Kasumi-1 (cell line): ENCODE measurements at places on chromosomes 11 and 22.

GRCh38 chr11:67416416-67417335 lies 1.2 kb downstream of the CARNS1 start:
- DNase-seq, result no peak

GRCh38 chr11:104522650-104523049 lies 358.7 kb upstream of the PDGFD start:
- DNase-seq, result no peak

- DNase-seq, result no peak
These were observed 10.6 kb upstream of the CDC42EP1 start for GRCh38 chr22:37549704-37550059.

GRCh38 chr11:26626346-26626745 lies 54.3 kb upstream of the MUC15 start:
- no peak for DNase-seq

DNA sequence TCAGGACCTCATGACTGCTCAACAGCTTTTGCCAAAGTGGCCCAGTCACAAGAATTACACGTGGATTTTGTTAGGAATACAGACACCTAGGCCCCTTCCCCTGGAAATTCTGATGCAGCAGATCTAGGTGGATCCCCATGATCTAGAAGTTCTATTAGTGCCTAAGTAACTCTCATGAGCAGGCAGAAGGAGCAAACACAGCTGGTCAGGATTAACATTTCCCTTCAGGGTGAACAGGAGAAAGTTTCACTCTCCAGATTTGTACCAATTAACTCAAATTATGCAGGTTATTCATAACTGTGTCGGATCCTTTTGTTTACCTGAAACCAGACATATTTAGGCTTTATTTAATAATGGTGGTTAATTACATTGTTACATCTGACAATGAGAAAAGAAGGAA lies 593.4 kb upstream of the ARHGAP42 start:
- no peak for DNase-seq

DNA sequence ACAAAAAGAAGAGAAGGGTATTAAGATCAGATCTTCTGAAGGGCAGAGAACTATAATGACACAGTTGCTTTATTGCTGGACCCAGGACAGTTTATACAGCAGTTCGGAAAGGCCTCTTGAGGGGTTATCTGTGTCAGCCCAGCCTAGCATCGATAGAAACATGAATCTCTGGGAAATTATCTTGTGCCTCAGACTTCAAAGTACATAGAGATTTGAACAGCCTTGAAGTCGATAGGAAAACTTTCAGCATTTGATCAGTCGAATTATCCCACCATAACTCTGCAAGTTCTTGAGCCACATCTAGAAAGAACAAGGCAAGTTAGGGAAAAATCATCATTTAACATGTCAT lies 2.5 kb upstream of the LMO2 start:
- DNase-seq, result no peak

DNA sequence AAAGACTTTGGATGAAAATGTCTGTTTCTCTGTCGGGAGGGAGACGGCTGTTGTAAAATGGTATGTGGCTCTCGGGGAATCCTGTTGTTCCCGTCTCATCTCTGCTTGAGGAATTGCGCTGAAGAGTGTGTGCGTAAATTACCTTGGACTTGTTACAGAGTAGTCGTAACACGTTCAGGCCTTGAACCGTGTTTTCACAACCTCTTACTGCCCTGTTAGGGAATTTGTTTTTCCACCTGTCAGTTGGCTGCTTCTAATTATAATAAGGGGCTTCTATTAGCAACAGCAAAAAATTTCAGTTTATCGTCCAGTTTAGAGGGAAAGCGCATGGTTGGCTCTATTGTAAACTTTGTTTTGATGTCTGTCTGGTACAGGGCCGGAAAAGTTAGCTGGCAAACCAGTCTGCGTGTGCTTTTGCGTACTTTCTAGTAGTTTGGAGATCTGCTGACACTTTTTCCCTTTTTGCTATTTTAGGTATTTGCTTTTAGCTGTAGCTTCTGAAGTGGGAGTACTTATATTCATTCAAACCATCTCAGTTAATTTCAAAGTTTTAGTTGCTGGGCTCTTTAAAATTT lies 1.5 kb downstream of the HIPK3 start:
- peak; percentile 85 for DNase-seq

- peak; percentile 26 for DNase-seq
These were observed 13.1 kb upstream of the E2F8 start for GRCh38 chr11:19253817-19254216.

DNA sequence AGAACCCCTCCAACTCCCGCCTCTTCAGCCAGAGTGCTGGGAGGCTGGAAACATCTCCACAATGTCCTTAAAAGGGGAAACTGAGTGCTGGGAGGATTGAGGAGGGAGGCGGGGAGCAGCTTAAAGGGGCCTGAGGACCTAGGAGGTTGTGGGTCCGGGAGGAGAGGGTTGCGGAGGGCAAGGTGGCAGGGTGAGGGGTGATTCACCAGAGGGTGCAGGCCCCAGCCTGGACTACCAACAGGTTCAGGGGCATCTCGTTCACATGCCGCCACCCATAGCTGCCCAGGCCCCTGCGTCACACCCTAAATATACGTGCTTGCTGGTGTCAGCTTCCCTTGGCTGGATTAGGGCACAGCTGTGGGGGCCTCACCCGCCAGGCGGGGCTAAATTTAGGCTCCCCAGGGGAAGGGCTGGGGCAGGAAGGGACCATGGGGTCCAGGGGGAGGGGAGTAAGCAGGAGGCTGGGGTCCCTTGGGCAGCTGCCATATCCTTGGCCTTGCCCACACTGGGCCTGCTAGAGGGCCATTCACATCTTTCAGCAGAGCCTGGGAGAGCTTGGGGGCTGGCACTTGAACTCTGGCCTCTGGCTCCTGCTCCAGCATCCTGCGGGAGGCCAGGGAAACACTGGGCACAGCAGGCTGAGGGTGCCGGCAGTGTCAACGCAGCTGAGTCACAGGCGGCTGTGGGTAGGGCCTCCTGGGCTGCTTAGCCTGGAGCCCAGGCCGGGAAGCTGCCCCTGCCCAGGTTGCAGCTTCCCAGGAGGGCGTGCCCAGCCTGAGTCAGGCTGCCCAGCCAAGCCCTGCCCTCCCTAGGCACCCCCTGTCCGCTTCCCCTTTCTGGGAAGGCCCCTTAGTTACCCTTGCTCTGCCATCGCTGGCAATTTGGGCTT lies 1.3 kb downstream of the EHBP1L1 start:
- DNase-seq, result peak; percentile 39

DNA sequence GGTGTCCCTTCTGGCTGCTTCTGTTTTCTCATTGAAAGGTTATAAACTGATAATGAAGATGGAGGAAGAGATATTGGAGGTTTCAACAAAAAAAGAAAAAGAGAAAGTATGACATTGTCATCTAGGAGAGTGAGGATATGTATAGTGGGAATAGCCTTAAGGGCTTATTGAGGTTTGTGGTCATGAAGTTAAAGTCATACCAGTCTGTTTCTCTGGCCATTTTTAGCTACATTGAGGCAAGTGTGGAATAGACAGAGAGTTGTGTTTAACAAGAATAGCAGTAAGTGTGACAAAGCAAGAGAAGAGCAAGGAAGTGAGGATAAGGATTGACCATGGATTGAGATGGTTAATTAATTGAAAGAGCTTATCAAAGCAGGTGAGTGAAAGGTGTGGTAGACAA lies 110.4 kb downstream of the ELP4 start:
- DNase-seq, result no peak

GRCh38 chr11:113618360-113618759 lies 87.7 kb downstream of the TMPRSS5 start:
- DNase-seq, result no peak

DNA sequence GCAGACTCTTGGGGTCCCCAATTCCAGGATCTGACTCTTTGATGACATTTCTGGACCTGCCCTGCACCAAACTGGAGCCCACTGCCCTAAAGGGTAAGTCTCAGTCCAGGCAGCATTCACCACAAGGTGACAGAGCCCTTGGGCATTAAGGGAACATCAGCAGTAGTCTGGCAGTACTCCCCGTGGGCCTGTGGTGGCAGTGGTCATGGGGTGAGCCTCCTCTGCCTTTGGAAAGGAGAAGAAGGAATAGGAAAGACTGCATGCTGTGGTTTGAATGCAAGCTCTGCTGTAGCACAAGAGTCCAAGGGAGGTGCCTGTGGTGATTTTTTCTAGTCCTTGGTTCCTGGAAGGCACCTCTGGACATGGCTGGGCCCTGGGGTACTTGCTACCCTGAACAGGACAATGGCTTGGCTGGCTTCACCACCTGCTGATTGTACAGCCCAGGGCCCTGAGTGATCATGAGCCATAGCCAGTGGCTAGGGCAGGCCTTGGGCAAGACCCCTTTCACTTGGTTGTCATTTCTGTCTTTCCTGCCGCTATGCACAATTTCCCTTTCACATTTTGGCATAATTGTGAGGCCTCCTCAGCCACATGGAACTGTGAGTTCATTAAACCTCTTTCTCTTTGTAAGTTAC lies 160.7 kb upstream of the GRIA4 start:
- no peak for DNase-seq

- no peak for DNase-seq
These were observed 92.0 kb downstream of the CEP164 start for GRCh38 chr11:117419482-117420142.

- DNase-seq, result peak; percentile 97
These were observed 3.0 kb downstream of the RHOG start for GRCh38 chr11:3837793-3838192.

- DNase-seq, result peak; percentile 37
These were observed 88.9 kb downstream of the KCNQ1 start for GRCh38 chr11:2533587-2534133.

DNA sequence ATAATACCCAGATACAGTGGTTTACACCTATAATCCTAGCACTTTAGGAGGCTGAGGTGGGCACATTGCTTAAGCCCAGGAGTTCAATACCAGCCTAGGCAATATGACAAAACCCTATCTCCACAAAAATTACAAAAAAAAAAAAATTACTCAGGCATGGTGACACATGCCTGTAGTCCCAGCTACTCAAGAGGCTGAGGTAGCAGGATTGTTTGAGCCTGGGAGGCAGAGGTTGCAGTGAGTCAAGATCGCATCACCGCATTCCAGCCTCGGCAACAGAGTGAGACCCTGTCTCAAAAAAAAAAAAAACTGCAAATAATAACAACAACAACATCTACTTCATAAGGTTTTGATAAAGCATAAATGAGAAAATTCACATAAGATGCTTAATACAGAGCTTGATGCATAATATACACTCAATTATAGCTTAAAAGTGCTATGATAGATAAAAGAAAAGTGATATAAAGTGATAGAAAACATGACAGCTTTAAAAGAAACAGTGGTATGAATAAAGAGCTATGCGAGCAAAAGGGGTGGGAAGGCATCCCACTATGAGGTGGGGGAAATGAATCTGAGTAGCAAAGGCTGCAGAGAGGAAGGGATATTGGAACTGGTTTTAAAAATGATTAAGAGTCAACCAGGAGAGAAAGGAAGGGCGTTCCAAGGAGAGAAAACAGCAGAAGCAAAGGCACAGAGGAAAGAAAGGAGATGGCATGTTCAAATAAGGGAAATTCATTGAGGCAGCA lies 197.6 kb downstream of the KIF18A start:
- DNase-seq, result no peak

GRCh38 chr22:45263463-45264269 lies 21.1 kb upstream of the UPK3A start:
- DNase-seq, result peak; percentile 61

DNA sequence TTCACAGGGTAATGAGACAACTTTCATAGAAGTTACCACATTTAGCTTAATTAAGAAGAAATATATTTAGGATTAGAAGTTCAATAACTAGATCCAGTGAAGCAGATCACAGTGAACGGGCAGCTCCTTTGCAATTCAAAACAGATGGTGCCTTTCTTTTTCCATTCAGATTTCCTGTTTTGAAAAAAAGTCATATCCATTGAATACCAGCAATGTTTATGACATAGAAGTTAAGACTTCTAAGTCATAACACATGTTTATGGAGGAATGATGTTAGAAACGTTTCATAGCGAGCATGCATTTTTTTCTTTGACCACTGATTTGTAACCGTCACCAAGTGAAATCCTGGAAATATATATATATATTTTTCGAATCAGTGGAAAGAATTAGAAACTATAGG lies 24.7 kb downstream of the LUZP2 start:
- DNase-seq, result no peak

GRCh38 chr11:30172883-30173311 lies 57.9 kb upstream of the FSHB start:
- DNase-seq, result peak; percentile 10

DNA sequence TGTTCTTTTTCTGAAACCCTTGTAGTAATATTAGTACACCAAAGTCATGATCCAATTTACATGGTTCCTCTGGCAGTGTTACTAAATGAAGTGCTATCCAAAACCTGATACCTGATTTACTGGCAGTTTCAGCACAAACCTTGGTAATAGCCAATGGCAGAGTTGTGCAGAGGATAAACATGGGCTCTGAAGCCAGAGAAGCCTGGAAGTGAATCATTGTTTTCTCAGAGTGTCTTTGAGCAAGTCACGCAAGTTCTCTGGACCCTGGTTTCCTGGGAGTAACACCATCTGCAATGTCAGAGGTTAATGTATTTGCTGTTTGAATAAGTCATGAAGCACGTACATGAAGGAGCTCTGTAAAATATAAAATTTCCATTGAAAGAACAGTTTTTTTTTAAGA lies 222.3 kb upstream of the NARS2 start:
- DNase-seq, result no peak

DNA sequence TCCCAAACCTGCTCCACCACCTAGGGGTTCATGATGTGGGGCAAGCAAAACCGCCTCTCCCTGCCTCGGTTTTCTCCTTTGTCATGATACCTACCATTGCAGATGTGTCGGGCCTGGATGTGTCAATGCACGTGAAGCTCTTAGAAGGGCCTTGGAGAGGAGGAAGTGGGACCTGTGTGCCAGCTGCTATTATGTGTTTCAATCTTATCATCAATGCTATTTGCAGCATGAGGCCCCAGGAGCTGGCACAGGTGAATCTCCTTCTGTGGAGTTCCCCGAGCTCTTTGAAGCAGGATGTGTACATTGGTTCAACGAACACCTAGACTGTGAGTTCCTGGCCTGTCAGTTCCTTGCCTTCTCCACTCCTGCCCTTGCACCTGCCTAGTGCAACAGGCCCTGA lies 331.6 kb downstream of the CTTN start:
- no peak for DNase-seq

DNA sequence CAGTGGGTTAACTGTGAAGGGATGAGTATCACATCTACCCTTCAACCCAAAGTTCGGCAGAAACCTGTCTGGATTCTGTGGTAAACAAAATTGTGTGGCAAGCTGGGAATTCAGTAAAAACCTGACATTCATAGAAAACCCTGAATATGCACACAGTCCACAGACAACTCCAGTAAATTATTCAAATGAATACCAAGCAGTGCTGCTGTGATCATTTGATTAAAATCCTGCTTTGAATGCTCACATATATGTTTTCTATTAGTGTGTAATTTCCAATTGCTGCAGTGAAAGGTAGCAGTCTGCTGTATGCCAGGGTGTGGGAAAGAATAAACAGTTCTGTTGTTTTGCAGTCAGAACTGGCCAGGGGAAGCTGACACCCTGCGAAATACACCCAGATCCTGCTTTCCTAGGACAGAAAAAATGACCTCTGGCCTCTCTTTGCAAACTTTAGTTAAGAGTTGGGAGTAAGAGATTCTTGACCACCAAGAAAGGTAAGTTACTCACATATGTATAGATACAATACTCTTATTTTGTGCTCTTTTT lies 217.8 kb downstream of the FAM76B start:
- no peak for DNase-seq
